ENCODE measurements at places on chromosomes 5 and 9.

DNA sequence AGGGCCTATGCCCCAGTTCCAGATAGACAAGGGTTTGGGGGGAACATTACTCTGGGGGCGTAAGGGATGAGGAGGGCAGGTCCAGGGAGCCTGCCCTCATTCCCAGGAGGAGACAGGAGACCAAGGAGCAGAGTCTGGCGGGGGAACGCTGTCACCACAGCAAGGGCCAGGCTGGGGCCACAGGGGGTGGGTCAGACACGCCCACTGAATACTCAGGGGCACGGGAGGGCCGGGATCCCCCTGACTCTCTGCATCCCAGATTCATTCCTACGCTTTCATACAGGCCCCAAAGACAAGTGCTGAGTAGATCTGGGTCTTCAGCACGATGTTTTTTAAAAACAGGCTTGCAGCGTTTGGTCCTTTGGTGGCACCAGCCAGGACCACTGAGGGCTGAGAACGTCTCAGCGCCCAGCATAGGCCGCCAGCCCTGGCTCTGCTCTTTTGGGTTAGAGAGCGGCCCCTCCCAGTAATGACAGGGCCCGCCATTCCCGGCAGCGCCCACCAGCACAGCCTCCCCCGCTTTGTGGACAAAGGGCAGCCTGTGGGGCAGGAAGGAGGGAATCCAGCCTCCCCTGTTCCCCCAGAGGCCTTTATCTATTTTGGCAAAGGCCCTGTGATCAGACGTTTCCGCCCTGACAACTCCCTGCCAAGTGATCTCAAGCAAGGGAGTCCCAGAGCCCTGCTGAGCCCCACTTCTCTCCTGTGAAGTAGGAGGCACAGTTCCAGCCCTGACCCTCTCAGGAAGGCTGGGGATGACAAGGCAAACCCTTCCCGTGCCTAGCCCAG is 24.9 kb downstream of the NEK6 start:
- DNase-seq: no peak

DNA sequence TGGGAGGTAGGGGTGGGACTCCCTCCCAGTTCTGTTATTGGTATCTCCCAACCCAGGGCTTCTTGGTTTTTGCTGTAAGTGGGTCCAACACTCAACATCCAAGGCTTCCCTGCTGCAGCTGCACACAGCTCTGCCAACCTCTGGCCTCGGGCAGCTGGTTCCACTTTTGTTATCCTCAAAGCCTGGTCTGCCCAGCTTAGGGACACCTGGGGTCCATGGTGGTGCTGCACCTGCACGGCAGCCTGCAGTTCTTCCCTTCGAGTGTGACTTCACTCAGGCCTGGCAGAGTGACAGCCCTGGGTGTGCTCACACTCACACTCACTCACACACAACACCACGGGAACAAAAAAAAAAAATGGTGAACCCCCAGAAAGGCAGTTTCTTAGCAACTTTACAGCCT is 15.3 kb upstream of the SAP30L start:
- no peak for DNase-seq

GRCh38 chr9:76634356-76635054 is 129.7 kb upstream of the PCA3 start:
- no peak for DNase-seq

DNA sequence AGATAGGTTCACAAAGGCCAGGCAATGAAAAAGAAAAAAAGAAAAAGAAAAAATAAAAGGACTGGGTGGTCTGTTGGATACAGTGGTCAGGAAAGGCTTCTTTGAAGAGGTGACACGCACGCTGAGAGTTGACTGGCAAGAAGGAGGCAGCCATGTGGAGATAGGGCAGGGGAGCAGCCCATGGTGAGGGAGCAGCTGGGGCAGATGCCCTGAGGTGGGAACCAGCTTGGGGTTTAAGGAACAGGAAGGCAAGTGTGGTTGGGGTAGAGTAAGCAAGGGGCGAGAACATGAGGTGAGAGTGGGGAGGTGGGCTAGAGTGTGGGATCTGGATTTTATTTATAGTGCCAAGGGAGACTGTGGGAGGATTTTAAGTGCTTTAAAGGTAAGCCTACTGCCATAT is 6.8 kb downstream of the ENHO start:
- no peak for DNase-seq

- DNase-seq: no peak
Measured at GRCh38 chr9:93245437-93245970, 61.6 kb downstream of the WNK2 start.

DNA sequence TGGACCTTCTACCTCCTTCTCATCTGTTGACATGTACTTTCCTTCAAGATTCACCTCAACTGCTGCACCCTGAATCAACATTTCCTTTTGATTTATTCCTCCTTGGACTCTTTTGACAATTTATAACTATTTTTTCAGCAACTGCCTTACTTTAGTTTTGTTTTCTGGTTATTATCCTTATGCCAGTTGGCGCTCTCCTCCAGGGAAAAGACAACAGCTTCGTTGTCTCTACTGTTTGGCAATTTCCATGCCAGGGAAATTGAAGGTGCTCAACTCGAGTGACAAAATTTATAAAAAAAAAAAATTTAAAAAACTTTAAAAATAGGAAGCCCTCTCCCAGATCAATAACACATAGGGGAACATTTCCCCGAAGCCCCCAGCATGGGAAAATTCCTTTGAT is 549.2 kb upstream of the DMAC1 start:
- DNase-seq: no peak

- DNase-seq: no peak
Measured at GRCh38 chr5:180299526-180299925, 7.6 kb upstream of the MAPK9 start.

- DNase-seq: no peak
Measured at GRCh38 chr5:148014276-148014675, 49.5 kb upstream of the SPINK5 start.

- peak; percentile 16 for DNase-seq
Measured at GRCh38 chr5:142800776-142801494, 30.8 kb downstream of the ARHGAP26 start.

GRCh38 chr5:135034236-135034962 is 371 bp upstream of the PITX1 start:
- DNase-seq: peak; percentile 33

GRCh38 chr9:81455462-81456219 is 233.7 kb downstream of the TLE1 start:
- no peak for DNase-seq

DNA sequence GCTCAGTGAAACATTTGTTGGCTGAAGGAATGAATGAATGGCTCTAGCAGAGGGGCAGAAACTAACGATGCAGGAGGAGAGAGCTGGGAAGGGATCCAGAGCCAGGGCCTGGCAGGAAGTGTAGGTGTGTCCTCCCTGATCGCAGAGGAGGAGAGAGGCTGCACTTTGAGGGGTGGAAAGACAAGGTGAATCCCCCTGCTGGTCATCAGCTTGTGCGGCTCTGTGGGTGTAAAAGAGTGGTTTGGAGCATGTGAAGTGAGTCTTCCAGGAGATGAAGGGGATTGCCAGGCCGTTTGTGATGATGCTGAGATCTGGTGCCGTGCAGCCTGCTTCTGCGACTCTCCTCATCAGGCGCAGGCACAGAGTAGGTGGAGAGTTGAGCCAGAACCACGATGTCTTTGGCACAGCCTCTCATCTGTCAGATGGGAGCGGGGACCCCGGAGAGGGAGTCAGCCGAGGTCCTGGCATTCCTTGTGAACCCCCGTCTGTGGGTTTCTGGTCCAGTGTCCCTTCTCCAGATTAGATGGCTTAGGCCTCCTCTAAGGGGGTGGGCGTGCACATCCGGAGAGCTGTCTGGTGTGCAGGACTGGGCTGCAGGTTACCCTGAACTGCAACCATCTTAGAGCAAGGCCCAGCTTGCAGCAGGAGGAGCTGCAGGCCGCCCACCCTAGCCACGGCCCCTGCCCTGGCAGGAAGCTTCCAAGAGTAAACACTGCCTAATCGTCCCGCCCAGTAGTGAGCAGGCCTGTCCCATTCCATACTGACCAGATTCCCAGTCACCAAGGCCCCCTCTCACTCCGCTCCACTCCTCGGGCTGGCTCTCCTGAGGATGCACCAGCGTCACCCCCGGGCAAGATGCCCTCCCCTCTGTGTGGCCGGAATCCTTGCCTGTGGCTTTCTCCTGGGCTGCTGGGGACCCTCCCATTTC is at the start of gene ADAMTS13:
Gene ADAMTS13 (plus strand): TSS at position 753 of the 928 bp plus-strand sequence. CDS start 77 bp downstream, at position 830.
- DNase-seq: no peak

DNA sequence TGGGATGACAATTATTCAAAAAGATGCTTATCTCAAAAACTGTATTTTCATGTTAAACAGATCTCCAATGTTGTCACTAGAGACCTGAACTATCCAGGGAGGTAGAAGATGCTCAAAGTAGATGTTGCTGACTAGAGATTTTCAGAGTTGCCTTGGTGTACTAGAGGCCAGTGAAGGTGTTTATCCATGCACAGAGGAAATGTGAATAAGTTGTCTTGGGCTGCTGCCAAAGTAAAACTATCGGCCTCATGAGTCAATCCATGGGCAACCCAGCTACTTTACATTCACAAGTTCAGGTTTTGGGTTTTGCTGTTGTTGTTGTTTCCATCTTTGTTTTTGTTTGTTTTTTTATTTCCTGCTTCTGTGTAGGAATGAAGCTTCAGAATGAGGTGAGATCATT is 141.1 kb upstream of the RANBP3L start:
- no peak for DNase-seq

DNA sequence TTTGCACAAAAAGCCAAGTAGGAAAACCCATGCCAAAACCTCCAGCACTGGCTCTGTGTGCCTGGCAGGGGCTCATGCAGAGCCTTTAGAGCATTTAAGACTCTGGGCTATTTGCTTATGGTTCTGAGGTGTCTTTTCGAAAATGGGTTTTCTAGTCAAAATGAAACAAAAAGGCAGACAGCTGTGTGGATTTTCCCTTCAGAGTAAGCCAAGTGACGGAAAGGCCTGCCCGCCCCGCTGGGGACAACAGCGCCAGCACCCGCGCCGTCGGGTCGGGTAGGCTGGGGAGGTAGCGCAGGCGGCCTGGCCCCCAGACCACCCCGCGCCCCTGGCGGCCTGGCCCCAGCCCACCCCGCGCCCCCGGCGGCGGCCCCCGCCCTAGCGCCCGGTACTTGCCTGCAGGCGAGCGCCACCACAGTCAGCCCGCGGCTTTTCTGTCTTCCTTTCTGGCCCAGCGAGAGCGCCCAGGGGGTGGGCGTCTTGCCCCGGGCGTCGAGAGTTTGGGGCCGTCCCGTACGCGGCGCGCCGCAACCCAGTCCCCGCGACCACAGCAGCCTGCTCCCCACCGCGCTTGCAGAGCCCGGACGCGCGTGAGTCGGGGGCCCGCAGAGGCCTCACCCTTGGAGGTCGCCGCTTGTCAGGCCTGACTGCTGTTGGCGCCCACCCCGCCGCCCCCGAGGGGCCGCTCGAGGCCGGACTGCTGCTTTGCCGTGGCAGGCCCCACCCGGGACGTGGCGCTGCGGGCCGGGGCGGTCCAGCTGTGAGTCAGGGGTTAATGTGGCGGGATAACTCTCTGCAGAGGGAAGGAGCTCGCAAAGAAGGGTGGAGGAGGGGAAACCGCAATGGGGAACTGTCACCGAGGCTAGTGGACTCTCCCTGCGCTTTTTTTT is at the start of gene TICAM2:
Gene TICAM2 (minus strand): TSS at position 779 of the 890 bp plus-strand sequence. CDS start 21,223 bp downstream, outside the sequence.
- DNase-seq: peak; percentile 24

- DNase-seq: no peak
Measured at GRCh38 chr5:126753227-126753626, 23.7 kb upstream of the LMNB1 start.

GRCh38 chr9:38706493-38706892 is 13.4 kb downstream of the FAM240B start:
- no peak for DNase-seq

DNA sequence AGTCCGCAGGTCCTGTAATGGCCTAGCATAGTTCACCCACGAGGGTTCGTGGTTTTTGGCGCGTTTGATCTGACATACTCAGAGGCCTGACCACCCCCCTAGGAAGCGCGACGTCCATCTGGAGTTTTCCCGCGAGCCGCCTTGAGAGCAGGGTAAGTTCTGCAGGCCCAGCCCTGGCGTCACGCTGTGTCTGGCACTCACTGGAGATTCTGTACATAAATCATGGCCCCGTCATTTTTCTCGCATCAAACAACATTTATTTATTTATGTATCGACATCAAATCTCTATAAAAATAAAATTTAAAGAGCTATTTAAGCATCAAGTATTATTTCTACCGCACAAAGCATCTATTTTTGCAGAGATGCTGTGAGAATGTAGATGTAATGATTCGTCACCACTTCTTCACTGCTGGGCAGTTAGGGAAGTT is 437 bp upstream of the TRIM41 start:
- DNase-seq: no peak

DNA sequence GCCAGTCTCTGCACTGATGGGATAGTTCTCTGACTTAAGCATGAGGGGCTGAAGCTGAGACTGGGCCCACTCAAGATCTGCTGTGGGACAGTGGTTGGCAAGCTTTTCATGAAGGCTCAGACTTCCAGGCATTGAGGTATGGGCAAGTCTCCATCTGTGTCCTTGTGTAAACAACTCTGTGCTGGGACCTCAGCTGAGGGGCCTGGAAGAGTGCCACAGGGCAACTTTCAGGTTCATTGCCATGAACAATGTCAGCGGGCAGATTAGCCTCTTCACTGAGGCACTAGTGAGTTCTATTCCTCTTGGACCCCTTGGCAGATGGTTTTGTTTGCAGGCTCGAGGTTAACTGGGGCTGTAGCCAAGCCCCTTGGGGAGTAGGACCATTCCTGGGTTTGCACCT is 127.1 kb downstream of the MRPS30 start:
- no peak for DNase-seq

GRCh38 chr9:127154003-127154389 is 31.6 kb upstream of the ANGPTL2 start:
- no peak for DNase-seq

GRCh38 chr9:89096807-89097206 is 81.8 kb downstream of the SHC3 start:
- no peak for DNase-seq

DNA sequence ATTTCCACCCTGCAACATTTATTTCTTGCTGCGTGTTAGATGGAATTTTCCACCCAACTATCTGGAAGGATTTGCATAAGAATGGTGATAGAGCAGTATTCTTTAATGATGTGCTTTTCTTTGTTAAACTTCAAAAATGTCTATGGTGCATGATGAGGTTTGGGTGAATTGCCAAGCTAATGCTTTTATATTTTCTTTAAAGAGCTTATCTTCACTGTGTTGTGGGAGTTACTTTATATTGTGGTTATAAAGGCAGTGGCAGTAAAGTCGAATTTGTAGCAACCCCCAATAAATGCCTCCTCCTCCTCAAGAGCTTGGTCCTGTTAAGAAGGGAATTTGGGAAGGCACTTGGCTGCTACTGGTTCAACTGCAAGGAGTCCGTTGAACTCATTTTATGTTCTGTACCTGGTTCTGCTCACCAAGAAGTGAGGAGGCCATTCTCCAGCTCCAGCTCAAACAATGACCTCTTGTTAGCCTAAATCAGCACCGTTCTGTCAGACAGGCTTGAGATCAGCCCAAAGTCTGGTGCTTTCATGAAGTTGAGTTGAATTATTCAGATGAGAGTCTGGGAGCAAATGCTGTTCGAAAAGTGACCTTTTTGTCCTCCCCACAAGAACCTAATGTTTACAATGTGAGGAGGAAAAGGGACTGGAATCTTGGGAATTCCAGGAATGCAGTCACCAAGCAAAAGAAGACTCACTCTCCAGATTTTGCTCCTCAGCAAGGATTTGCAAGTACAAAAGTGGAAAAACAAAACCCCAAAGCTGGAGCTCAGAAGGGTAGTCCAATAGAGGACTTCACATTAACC is 217.0 kb downstream of the TMEM38B start:
- no peak for DNase-seq

- no peak for DNase-seq
Measured at GRCh38 chr5:6556089-6556801, 76.6 kb downstream of the NSUN2 start.

- DNase-seq: no peak
Measured at GRCh38 chr5:80195837-80196400, 59.9 kb downstream of the SERINC5 start.

GRCh38 chr9:13432904-13433303 is 153.4 kb upstream of the MPDZ start:
- no peak for DNase-seq

- no peak for DNase-seq
Measured at GRCh38 chr9:81490605-81491331, 198.6 kb downstream of the TLE1 start.

Measured in stimulated activated CD4-positive, alpha-beta T cell treated with anti-CD3 and anti-CD28 coated beads, Interleukin-2, amount 100 ng/mL, for 4 hours (primary cell).